K562 (cell line): ENCODE measurements at places on chromosomes 3 and 15. TPM values are rescaled to one million over a fixed set of nuclear protein-coding genes. Genes with fewer than 3 reads are reported as not detected.
A peak's percentile ranks its signal among the peaks of the same experiment; 100 is the strongest.

CCDC54 gene
- polyA plus RNA-seq, result not detected in 2 replicates

C3orf49 gene
- not detected in 2 replicates for polyA plus RNA-seq

REC114 gene
- not detected in 2 replicates for polyA plus RNA-seq

DGKG gene
- 0.01 and 0.35 TPM in 2 replicates for polyA plus RNA-seq

CYP8B1 gene
- not detected in 2 replicates for polyA plus RNA-seq

SH3BP5 gene
- polyA plus RNA-seq, result 23.4 and 24.7 TPM in 2 replicates

GOLGA8H gene
- 0.04 TPM in 1 of 2 replicates, not detected in the other for polyA plus RNA-seq

CFAP100 gene
- polyA plus RNA-seq, result not detected in 2 replicates

MNS1 gene
- polyA plus RNA-seq, result 3.5 and 4.8 TPM in 2 replicates

RARB gene
- 0.15 and 0.18 TPM in 2 replicates for polyA plus RNA-seq

PRTG gene
- 0.01 TPM in 2 replicates for polyA plus RNA-seq

PLS1 gene
- polyA plus RNA-seq, result 6.1 and 11.0 TPM in 2 replicates

CADPS gene
- not detected in 2 replicates for polyA plus RNA-seq

MESP2 gene
- 0.37 and 0.47 TPM in 2 replicates for polyA plus RNA-seq

BFSP2 gene
- polyA plus RNA-seq, result not detected in 2 replicates

DNA sequence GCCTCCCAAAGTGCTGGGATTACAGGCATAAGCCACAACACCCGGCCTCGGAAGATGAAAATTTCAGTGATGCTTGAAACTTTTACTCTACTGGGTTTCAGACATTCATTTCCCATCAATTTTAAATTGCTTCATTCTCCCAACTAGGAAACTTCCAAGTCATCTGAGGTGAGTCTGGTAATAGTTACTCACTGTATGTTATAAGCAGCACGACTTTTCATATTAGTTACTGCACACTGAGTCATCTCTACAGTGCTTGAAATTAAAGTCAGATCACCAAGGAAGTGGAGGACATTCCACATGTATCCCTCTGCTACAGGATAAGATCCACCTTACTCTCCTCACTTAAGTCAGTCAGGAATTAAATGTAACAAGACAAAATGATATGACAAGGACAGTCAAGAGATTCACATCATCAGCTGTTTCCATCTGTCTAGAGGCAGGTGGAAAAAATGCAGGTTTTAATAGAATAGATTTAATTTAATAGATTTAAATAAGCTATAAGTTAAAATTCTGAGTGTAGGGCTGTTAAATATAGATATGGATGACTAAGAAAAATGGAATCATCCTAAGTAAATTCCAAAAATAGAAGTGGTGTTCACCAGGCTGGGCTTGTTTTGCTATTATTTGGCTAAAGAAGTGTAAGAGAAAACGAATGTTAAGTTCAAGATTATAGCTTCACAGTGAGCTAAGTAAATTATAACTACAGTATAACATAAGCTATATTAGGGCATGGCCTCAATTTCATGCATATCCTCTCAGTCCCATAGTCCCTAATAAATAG, 104.4 kb downstream of the TMCO5A start:
- H3K27me3 ChIP-seq, result no peaks in the 10 kb centered on the region
- no peaks in the 10 kb centered on the region for H3K36me3 ChIP-seq
- H3K4me1 ChIP-seq, result no peaks in the 10 kb centered on the region
- DNase-seq, result no peak
- H3K27ac ChIP-seq, result no peak overlapping the region

DNA sequence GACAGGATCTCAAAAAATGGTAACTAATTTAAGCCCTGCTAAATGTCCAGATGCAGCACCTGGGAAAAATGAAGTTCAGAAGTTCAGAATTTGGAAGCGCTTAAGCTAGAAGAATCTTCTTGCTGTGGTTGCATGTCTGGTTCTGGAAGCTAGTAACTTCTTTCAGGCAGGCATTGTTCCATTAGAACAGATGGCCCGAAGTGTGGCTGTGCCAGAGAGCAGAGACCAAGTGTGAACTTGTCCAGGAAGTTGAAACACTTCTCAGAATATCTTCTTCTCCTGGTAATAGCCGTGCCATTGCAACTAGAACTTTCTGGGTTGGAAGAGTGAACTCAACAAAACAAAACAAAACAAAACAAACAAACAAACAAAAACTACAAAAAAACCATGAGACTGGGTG, 80.0 kb downstream of the MITF start:
- DNase-seq, result no peak
- H3K4me1 ChIP-seq, result no peaks in the 10 kb centered on the region
- H3K36me3 ChIP-seq, result no peaks in the 10 kb centered on the region
- no peak overlapping the region for H3K27ac ChIP-seq
- no peaks in the 10 kb centered on the region for H3K27me3 ChIP-seq
- H3K4me3 ChIP-seq, result no peak overlapping the region

- H3K27me3 ChIP-seq, result no peaks in the 10 kb centered on the region
- H3K36me3 ChIP-seq, result no peaks in the 10 kb centered on the region
- no peak for DNase-seq
- no peak overlapping the region for H3K4me3 ChIP-seq
- no peaks in the 10 kb centered on the region for H3K4me1 ChIP-seq
- H3K27ac ChIP-seq, result no peak overlapping the region
These were observed 237.6 kb upstream of the MME start for GRCh38 chr3:154842536-154842935.

- H3K27ac ChIP-seq, result no peak overlapping the region
- no peak for DNase-seq
- H3K4me3 ChIP-seq, result no peak overlapping the region
- H3K36me3 ChIP-seq, result no peaks in the 10 kb centered on the region
- H3K27me3 ChIP-seq, result peaks cover 7% of the 10 kb centered on the region; the same call in 2 of the 3 replicates
These were observed 13.2 kb downstream of the DPH3 start for GRCh38 chr3:16251316-16252085.

GRCh38 chr3:196920733-196921132, 21.6 kb downstream of the NCBP2 start:
- DNase-seq, result no peak
- H3K36me3 ChIP-seq, result peaks cover 58% of the 10 kb centered on the region
- no peaks in the 10 kb centered on the region for H3K27me3 ChIP-seq
- no peak overlapping the region for H3K27ac ChIP-seq
- no peak overlapping the region for H3K4me3 ChIP-seq

- H3K4me1 ChIP-seq, result no peaks in the 10 kb centered on the region
- H3K36me3 ChIP-seq, result no peaks in the 10 kb centered on the region
- DNase-seq, result no peak
- no peaks in the 10 kb centered on the region for H3K27me3 ChIP-seq
- no peak overlapping the region for H3K27ac ChIP-seq
These were observed 9.8 kb upstream of the MEF2A start for GRCh38 chr15:99556011-99556410.

GRCh38 chr15:68609629-68610028, 30.8 kb downstream of the CORO2B start:
- H3K4me3 ChIP-seq, result no peak overlapping the region
- H3K4me1 ChIP-seq, result no peaks in the 10 kb centered on the region
- peaks cover 34% of the 10 kb centered on the region for H3K27me3 ChIP-seq
- DNase-seq, result no peak
- H3K27ac ChIP-seq, result no peak overlapping the region
- no peaks in the 10 kb centered on the region for H3K36me3 ChIP-seq

GRCh38 chr3:172085557-172085895, 46.1 kb downstream of the FNDC3B start:
- peaks cover 32% of the 10 kb centered on the region for H3K36me3 ChIP-seq
- no peaks in the 10 kb centered on the region for H3K27me3 ChIP-seq
- H3K4me3 ChIP-seq, result no peak overlapping the region
- no peaks in the 10 kb centered on the region for H3K4me1 ChIP-seq

DNA sequence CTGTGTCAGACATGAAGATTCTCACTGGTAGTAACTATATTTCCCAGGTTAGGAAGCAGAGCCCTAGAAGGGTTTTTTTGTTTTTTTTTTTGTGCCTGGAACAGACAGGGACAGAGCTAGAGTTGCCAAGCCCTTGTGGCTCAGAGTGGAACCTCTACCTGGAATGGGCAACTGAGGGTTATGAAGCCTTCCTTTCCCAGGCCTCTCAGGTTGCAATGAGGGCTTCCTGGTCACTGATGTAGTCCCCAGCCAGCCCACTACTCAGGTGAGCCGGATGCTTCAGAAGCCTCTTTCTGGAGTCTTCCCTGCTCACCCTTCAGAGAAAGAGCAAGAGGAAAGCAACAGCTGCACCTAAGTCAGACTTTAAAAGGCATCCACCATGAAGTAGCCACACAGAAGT, 48.8 kb upstream of the MANF start:
- no peaks in the 10 kb centered on the region for H3K36me3 ChIP-seq
- H3K4me3 ChIP-seq, result no peak overlapping the region
- DNase-seq, result no peak

DNA sequence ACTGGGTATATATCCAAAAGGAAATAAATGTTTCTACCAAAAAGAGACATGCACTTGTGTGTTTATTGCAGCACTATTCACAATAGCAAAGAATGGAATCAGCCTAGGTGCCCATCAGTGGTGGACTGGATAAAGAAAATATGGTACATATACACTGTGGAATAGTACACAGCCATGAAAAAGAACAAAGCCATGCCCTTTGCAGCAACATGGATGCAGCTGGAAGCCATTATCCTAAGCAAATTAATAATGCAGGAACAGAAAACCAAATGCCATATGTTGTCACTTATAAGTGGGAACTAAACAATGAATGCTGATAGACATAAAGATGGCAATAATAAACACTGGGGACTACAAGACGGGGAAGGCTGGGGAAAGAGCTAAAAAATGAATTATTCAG, 102.9 kb downstream of the RPL39L start:
- no peaks in the 10 kb centered on the region for H3K27me3 ChIP-seq
- H3K4me1 ChIP-seq, result peaks cover 9% of the 10 kb centered on the region
- H3K4me3 ChIP-seq, result no peak overlapping the region
- H3K36me3 ChIP-seq, result peaks cover 42% of the 10 kb centered on the region
- H3K27ac ChIP-seq, result no peak overlapping the region
- no peak for DNase-seq

DNA sequence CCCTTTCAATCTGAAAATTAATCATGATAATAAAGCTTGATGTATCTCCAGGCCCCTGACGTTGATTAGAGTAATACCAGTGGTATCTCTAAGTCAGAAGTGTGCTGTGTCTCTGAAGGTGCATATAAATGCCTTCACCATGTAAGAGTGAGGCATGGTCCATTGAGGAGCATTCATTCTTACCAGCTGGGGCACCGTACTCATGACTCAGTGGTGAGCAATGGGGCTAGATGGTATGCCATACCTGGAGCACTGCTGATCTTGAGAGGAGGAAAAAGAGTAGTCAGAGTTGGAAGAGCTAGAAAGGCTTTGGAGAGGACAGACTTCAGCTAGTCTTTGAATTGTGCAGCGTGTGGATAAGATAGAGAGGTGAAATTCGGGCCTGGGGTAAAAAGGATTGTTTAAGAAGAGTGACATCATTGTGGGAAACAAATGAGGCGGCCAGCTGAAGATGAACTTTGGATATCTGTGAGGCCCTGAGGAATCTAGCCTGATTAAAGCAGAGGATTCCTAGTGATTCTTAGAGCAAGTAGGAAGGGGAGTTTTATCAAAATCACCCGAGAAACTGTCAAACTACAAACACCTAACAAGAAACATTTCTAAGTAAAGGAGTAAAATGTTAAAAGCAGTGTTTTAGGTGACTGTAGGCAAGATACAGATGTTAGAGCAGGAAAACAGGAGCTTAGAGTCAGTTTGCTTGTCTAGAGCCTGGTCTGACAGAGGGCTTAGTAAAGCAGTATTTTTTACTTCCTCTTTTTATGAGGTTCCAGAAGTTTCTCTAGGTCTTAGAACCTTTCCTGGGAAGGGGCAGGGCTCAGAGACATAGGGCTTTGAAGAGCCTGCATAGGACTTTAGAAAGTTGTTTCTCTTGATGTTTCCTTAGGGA, 13.6 kb downstream of the TMOD3 start:
- no peaks in the 10 kb centered on the region for H3K27me3 ChIP-seq
- DNase-seq, result peak; percentile 27
- H3K4me3 ChIP-seq, result no peak overlapping the region
- H3K4me1 ChIP-seq, result peaks cover 52% of the 10 kb centered on the region

DNA sequence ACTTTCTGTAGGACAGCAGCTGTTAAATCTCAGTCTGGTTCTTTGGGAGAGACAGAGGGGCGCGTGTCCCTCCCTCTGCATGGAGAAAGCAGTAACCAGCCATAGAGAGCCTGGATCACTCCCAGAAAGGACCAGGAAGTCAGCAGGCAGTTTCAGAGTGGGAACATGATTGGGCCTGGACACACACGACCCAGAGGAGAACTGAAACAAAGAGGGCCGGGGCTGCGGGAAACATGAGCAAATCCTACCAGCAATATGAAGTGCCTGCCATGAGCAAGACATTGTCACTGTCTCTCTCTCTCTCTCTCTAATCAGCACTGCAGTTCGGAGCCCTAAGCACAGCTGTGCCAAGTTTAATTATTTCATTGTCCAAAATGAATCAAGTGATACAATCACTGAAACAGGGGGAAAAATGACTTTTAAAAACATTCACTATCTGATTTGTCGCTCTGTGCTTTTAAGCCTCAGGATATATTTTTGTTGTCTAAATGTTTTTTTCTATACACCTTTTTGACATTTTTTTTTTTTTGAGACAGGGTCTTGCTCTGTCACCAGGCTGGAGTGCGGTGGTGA, 17.6 kb downstream of the MUC13 start:
- H3K4me3 ChIP-seq, result no peak overlapping the region
- no peak for DNase-seq
- H3K27ac ChIP-seq, result no peak overlapping the region
- H3K4me1 ChIP-seq, result no peaks in the 10 kb centered on the region
- no peaks in the 10 kb centered on the region for H3K36me3 ChIP-seq

DNA sequence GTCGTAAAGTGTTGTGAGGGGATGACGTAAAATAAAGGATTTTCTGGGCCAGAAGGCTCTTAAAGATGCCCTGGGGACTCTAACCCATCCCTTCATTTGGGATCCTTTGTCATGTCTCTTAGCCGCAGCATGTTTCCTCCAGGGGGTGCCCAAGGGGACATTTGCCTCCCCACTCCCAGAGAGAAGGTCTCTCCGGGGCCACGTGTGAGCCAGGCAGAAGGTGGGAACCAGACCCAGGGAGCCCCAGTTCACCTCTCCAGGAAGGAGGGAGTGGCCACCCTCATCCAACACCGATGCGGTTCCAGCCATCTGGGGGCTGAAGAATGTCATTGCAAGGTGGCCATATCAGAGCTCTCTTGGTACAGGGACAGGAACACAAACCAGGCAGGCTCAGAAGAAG, 25.2 kb downstream of the ST8SIA2 start:
- no peaks in the 10 kb centered on the region for H3K36me3 ChIP-seq
- peaks cover 46% of the 10 kb centered on the region for H3K27me3 ChIP-seq
- no peak overlapping the region for H3K27ac ChIP-seq
- DNase-seq, result no peak
- H3K4me1 ChIP-seq, result no peaks in the 10 kb centered on the region

DNA sequence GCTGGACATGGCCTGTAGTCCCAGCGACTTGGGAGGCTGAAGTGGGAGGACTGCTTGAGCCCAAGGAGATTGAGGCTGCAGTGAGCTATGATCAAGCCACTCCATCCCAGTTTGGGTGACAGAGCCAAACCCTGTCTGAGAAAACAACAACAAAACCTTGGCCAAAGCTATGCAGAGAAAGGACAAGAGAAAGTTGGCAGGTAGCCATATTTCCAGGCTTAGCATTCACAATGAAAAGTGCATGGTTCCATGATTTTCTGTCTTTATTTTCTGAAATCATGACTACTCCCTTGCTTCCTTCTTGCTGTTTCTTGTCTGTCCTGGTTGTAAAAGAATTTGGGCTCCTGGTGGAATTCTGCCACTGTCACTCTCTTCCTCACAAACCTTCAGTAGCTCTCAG, 284.6 kb upstream of the C2CD4B start:
- no peak overlapping the region for H3K27ac ChIP-seq
- no peak for DNase-seq
- no peaks in the 10 kb centered on the region for H3K36me3 ChIP-seq
- H3K4me1 ChIP-seq, result no peaks in the 10 kb centered on the region; the same call in 1 of the 2 replicates

GRCh38 chr3:56368846-56369245, 99.4 kb downstream of the ERC2 start:
- H3K36me3 ChIP-seq, result no peaks in the 10 kb centered on the region
- no peak overlapping the region for H3K27ac ChIP-seq
- DNase-seq, result no peak
- H3K27me3 ChIP-seq, result no peaks in the 10 kb centered on the region
- H3K4me3 ChIP-seq, result no peak overlapping the region
